Suppressor macrophage treated with lipopolysaccharide for 4 hours (primary cell): ENCODE measurements at places on chromosomes 16 and 17.
A peak's percentile ranks its signal among the peaks of the same experiment; 100 is the strongest.

GRCh38 chr17:43220511-43221125, 7.8 kb downstream of the CCDC200 start:
- DNase-seq = no peak

DNA sequence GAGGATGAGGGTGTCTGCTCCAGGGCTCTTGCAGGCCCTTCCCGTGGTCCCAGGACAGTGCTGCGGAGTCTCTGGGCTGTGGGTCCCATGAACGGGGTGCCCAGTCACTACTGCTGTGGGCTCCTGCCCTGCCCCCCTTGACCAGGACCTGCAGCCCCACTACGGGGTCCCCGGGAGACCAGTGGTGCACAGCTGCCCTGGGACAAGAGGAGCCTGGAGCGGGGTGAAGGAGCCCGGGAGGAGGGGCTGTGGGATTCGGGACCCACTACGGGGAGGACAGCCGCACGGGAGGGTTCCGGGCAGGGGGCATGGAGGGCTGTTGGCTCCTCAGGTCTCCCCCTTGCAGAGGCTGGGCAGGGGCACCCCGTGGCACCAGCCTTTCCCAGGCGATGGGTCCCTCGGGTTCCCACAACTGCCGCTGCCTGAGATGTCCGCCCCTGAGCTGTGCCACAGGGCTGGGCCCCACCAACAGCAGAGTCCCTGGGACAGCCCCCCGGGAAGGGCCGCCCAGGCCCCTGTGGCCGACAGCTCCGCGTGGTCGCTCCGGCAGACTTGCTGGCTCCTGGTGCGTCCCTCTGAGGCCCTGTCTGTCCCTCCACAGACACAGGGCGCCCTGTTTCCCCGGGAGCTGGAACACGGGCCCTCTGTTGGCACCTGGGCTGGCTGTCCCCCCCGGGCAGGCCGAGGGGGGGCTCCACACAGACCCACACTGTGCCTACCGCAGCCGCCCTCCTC, 52.1 kb upstream of the GNG13 start:
- DNase-seq = no peak

GRCh38 chr16:87393680-87394055, 1.5 kb downstream of the MAP1LC3B start:
- DNase-seq = no peak

GRCh38 chr17:31806921-31807320, 52.1 kb downstream of the COPRS start:
- no peak for DNase-seq

DNA sequence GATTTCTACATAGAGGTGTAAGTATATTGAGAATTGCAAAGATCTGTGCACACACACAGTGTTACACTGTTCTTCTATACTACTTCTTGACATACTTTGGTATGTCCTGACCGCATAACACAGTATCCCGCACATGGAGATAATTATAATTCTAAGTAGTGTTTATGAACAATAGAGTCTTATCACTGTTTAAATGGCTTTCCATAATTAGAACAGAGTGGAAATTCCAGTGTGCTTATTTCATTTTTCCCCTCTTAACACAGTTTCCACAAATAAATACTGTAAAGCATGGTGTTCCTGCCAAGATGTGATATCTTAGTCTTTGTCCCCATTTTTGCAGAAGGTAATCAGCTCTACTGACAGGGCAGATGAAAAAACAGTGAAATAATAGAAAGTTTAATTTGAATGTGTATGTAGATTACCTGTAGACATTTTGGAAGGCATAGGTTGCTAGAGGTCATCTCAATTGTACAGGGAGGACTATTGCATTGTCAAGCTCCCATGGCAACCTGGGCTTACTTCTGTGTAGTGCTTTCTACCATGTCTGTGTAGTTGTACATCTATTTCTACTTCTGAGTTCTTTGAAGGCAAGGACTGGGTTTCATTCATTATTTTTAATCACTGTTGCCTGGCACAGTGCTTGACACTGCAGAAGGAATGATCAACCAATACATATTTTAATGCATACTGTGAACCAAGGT, 10.1 kb upstream of the KRT28 start:
- no peak for DNase-seq

DNA sequence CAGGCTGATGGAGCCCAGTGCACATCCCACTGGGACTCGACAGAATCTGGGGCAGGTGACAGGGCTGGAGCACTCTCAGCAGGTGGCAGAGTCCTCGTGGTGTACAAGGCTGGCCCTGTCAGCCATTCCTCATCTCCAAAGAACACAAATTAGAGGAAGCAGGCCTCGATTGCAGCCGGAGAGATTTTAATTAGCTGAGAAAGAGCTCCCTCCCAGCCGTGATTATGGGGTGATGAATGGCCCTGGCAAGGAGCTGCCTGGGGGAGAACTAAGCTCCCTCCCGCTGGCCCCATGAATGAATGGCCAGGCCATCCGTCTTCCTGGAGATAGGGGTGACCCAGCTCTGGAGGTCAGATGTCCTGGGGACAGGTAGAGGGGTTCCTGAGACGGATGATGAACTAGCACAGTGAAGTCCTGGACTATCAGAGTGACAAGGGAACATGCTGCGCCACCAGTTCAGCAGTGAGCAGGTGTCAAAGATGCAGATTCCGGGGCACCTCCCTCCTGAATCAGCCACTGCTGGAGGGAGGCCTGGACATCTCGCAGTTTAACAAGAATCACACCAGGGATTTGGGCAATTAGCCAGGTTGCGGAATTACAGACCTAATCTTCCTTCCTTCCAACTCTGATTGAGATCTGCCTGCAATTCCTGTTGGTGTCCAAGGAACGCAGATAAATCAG, 35.5 kb downstream of the PIMREG start:
- DNase-seq = no peak

DNA sequence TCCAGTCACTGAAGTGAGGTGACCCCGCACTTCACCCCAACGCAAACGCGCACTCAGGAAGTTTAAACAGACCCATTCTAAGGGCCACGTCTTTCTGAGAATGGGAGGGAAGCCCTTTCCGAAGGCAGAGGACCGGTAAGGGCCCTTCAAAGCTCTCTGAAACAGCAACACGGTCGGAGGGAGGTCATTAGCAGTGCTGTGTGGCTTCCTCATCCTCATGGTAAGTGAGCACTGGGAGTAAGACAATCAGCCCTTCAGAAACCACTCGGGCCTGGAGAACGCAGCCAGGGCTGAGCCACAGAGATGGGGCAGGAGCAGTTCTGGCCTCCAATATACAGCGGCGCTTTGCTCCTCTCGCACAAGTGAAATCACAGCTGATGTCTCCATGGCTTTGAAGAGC, 23.7 kb downstream of the SRL start:
- DNase-seq = no peak

- DNase-seq = no peak
Measured at GRCh38 chr16:61814726-61815347, 221.4 kb downstream of the CDH8 start.

- no peak for DNase-seq
Measured at GRCh38 chr17:51434434-51435170, 174.3 kb downstream of the UTP18 start.

DNA sequence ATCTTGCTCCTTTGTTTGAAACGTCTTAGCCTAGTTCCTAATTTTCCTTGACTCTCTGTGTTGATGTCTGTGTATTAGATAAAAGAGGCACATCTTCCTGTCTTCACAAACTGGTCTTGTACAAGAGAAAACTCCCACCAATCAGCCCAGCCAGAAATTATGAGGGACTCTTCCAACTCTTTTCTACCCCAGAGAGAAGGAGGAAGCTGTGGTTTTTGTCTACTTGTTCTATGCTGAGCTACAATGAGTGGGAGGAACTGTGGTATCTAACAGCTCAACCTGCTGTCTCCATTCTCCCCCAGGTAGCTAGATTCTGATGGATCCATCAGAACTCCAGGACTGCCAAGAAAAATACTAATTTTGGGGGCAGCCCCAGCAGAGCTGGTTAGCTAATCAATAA, 392.5 kb downstream of the HS3ST3B1 start:
- peak; percentile 35 for DNase-seq

- DNase-seq = peak; percentile 18
Measured at GRCh38 chr16:175011-175949, 1.2 kb upstream of the HBA1 start.

DNA sequence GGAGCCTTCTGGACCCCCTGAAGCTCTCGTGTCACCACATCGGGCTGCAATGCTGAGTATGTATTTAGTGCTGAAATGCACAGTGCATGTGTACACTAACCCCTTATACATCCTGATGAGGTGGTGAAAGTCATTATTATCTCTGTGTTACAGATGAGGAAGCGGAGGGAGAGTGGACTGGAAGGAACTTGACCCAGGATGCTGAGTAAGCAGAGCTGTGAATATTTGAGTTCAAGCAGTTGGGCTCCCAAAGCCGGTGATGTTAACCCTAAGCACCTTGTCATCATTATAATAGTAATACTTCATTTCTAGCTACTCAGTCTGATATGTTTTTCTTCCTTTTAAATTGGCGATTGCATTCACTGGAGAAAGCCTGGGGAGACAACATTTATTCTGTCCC, 25.9 kb upstream of the NKD1 start:
- no peak for DNase-seq

DNA sequence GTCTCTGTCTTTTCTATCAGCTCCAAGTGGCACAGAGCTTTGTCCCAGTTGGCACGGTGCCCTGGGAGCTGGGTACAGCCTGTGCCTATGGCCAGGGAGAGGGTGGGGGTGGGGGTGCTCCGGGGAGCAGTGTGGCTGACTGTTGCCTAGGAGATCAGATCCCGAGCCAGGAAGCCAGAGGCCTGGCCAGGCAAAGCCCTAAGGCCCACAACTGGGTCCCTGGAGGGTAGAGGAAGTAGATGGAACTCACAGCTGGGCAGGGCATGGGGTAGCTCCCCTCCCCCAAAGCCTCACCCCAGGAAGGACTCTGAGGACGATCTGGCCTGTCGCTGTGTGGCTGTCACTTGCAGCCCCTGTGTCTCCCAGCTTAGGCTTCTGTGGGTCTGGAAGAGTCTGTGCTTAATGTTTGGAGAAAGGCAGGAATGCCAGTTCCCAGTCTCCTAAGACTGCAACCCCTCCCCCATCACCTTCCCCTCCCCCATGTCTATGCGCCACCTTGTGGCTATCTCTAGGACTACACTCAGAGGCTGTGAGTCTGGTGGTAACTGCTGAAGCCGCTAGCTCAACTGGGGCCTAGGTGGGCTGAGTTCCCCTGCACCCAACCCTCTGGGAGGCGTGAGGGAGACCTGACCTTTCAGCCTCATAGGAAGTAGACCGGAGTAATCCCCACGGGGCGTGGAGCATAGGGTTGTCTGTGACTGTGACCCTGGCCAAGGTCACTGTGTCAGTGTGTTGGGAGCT, 12.6 kb downstream of the THRA start:
- peak; percentile 79 for DNase-seq

GRCh38 chr16:10569621-10570020, 10.8 kb downstream of the EMP2 start:
- no peak for DNase-seq

GRCh38 chr17:30113213-30113612, 3.4 kb upstream of the NSRP1 start:
- no peak for DNase-seq

GRCh38 chr17:40659911-40660310, 5.1 kb downstream of the KRT222 start:
- no peak for DNase-seq

- no peak for DNase-seq
Measured at GRCh38 chr17:11637796-11638195, 39.5 kb downstream of the DNAH9 start.

GRCh38 chr17:44219108-44219615, 313 bp downstream of the UBTF start:
- DNase-seq = peak; percentile 85

DNA sequence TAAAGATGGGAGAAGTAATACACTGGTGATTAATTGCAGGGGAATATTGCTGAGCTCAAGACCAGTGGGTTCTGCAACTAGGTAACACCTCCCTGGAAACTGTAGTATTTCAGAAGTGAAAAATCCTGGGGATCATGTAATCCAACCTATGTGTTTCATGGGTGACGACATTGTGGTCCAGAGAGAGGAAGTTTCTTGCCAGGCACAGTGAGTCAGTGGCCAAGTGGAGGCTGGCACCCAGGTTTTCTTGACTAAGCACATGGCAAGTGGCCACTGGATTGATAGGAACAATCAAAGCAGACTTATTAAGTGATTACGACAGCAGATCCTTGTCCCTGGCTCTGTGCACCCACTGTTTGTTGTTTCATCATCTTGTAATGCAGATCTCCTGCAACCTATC, 14.6 kb upstream of the CIITA start:
- DNase-seq = peak; percentile 96

GRCh38 chr17:13074026-13074425, 56.2 kb upstream of the ELAC2 start:
- DNase-seq = no peak

DNA sequence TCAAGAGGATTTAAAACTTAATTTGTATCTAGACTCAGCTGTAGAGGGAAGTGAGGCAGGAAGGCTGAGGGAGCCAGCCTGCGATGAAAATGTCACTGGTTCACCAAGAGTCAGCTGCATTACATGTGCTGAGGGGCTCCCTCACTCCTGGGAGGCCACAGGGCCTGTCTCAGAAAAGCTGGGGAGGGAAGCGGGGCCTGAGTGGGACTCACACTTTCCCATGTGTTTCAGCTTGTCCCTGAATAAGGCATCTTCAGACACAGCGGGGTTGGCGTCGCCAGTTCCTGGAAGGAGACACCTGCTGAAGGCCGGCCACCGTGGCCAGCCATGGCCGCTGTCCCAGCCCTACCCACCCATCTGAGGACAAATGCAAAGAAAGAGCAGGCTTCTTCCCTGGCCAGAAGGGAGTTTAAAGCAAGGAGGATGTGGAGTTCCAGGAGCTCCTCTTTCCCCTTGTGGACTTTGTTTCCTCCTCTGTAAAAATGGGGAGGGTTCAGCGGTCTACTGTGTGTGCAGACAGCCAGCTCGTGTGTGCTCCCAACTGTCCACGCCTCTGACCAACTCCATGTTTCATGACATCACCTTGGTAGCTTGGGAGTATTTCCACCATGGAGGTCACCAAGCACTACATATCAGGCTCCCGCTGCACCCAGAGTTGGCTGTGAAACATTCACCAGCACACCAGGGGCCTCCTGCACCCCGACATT, 19.2 kb upstream of the MRPS23 start:
- DNase-seq = peak; percentile 21
